NCI-H526 treated with DMSO at 0.1 percent for 48 hours (cell line): ENCODE measurements at places on chromosomes 1 and 21.
A peak's percentile ranks its signal among the peaks of the same experiment; 100 is the strongest.

- no peak for DNase-seq
Observed at GRCh38 chr1:201356236-201356635, 21.2 kb downstream of the TNNT2 start.

- DNase-seq, result no peak
Observed at GRCh38 chr1:35894183-35894582, 11.2 kb downstream of the AGO1 start.

DNA sequence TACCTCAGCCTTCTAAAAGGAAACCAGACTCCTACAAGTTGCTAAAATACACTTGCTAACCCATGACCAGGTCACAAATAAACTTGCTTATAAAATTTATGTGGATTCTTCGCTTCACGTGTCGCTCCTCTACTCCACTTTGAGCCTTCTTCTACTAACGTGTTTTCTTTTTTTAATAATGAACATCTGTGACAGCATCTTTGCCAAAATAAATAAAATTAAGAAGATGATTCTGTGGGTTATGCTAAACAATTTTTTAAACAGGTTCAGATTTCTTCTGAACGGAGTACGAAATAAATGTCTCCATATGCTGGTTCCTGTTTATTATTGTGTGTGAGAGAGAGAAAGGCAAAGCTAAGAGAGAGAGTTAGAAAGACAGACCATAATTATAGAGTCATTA lies 735.8 kb downstream of the LTN1 start:
- no peak for DNase-seq

- DNase-seq, result no peak
Observed at GRCh38 chr1:161503394-161503748, 1.9 kb upstream of the FCGR2A start.

DNA sequence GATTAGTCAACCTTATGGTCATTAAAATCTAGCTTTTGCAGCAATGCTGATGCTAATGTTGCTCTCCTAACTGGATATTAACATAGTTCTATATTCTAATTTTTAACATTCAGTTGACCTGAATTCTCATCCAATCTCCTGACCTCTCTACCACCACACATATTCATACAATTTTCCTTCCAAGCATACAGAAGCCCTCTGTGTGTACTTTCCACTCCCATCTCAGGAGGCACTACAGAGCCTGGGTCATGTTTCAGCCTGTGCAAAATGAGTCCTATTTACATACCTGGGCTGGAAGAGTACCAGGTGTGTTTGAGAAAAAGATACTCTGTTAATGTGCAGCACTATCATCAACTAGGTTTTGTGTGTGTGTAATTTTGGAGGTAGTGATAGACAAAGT lies 486.3 kb downstream of the NEGR1 start:
- peak; percentile 85 for DNase-seq

DNA sequence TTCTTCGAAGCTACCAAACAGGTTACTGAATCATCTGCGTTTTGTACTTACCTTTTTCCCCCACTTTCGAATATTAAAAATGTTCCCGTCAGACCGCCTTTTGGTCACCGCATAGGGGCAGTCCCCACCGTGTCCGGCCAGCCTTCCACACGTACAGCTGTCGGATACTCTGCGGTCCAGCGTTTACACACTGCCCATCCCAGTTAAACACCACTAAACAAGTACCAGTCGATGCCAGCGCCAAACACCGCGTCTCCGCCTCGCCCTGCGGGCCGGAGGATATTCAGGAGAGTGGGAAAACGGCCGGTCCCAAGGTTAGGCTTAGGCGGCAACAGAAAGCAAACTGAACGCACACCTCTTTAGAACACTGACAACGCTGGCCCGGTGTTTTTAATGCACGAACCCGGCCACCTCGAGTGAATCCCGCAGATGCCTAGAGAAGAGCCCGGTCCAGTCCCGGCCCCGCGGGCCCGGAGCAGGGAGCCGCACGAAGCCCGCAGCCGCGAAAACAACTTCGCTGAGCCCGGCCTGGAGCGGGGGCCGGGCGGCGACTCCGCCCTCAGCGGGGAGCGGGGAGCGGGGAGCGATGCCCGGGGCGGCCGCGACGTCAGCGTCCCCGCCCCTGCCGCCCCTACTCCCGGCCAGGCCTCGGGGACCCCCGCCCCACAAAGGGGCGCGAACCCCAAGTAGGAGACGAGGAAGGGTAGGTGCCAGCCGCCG lies 730 bp upstream of the PHF13 start:
- peak; percentile 66 for DNase-seq

- no peak for DNase-seq
Observed at GRCh38 chr1:109927356-109927755, 16.7 kb downstream of the CSF1 start.

- no peak for DNase-seq
Observed at GRCh38 chr1:231396643-231397042, 25.4 kb downstream of the EGLN1 start.

DNA sequence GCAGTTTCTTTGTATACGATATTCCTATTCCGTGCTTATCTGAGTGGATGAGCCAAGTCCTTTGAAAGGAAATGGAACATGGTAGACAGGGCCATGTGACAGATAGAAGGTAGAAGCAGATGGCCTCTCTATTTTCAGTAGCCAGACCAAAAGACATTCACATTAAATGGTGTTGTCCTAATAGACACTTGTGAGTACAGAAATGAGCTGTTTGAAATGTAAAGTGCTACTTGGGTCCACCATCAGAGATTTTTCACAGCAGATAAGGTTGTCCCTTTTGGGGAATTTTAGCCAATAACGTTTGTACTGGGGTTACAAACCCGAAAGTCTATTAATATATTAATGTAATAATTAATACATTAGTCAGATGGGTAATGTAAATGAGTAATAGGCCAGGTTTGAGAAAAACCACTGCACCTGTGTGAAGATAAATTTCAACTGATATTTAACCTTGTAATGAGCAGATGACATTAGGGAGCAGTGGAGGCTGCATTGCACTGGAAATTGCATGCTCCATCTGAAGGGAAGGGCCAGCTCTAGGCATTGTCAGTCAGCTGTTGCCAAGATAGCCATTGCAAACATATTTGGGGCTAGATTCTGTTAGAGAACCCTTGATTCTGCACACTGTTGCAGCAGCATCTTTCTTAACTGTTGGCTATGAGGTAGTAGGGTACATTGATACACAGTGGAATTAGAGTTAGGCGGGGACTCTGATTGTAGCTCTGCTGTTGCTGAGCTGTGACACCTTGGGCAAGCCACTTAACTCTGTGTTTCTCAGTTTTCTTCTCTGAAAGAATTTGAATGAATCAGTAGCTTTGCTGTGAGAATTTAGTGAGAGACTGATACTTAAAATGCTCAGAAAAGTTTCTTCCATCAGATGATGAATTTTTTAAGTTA lies 43.8 kb downstream of the FGGY start:
- DNase-seq, result no peak

GRCh38 chr1:85240174-85240601 lies 19.3 kb downstream of the C1orf52 start:
- no peak for DNase-seq

GRCh38 chr1:209517681-209518050 lies 65.8 kb upstream of the CAMK1G start:
- no peak for DNase-seq

- DNase-seq, result no peak
Observed at GRCh38 chr1:186330758-186331157, 44.3 kb downstream of the TPR start.

DNA sequence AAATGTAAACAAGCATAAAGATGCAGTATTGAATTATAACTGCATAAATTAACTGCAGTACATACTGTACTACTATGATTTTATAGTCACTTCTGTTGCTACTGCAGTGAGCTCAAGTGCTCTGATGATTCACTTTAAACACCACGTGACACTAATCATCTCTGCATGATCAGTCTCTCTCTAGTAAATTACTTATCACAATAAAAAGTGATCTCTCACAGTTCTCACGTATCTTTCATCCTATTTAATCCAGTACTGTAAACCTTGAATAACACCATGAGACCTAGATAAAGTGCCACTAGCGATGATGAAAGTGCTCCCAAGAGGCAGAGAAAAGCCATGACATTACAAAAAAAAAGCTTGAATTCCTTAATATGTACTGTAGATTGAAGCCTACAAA lies 1242.0 kb downstream of the AMY1C start:
- no peak for DNase-seq

DNA sequence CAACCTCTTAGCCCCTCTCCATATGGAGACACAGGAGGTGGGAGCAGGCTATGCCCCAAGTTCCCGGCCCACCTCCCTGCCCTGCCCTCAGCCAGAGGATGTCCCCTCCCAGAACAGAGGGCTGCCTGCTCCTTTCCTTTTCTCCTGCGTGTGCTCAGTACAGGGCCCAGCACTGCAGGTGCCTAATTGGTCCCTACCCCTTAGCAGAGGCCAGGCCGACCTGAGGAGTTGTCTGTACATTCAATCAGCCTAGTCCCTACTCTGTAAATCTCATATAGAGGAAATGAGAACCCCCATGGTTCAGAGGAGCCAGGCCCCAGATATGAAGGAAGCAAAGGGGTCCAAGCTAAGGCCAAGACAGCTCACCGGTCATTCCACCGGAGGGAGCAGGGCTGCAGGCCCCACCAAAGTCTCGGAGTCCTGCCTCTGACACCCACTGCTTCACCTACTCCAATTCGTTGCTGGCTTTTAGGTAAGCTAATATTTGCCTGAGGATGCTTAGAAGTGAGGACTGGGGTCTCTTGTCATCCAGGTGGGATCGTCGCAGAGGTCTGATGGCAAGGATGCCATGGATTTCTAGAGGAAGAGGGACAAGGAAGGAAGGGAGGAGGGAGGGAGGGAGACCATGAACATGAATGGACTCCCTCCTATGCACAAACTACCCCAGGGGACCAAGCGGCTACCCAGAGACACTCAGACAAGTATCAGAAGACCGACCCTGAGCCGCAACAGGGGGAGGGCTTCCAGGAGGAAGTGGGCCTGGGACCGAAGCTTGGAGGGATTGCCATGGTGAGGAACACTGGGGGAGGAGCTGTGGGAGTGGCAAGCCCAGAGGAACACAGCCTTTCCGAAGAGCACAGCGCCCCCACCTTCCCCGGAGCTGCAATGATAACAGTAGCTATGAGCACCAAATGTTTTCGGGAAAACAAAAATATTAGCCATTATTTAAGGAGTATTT lies 30.4 kb upstream of the FOXO6 start:
- DNase-seq, result peak; percentile 28

GRCh38 chr1:31753707-31754349 lies 10.3 kb downstream of the ADGRB2 start:
- no peak for DNase-seq

DNA sequence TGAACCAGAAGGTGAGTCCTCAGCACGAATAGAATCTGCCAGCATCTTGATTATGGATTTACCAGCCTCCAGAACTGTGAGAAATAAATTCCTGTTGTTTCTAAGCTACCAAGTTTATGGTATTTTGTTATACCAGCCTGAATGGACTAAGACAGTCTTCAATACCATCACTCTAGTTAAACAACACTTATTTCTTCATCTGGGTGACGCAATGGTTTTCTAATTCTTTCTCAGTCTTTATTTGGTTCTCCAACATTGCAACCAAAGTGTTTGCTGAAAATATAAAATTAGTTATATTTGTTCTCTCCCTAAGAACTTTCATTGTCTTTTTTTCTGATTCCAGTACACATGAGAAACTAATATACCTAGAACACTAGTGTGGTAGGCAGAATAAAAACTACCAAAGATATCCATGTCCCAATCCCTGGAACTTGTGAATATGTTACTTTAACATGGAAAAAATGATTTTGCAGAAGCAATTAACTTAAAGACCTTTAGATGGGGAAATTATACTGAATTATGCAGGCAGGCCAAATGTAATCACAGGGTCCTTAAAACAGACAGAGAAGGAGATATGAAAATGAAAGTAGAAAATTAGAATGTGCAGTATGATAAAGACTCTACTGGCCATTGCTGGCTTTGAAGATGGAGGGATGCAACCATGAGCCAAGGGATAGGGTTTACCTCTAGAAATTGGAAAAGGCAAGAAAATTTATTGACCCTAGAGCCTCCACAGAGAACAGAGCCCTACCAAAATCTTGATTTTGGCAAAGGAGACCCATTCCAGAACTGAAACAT lies 1115.1 kb downstream of the PLA2G4A start:
- no peak for DNase-seq

- DNase-seq, result no peak
Observed at GRCh38 chr1:208606959-208607358, 362.8 kb upstream of the PLXNA2 start.

DNA sequence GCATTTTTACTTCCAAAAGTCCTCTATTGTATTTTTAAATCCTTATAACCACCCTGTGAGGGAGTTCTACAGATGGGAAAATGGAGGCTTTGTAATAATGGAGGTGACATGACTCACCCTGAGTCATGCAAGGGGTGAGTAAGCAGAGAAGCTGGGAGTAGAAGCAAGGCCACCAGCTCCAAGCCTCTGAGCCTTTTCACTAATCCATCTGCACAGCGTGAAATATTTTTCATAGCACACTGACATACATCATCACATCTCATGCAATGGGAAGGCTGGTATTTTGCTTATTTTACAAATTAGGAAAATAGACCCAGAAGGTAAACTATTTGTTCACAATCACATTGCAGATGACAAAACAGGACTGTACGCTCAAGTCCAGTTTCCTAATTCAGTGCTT lies 96.9 kb downstream of the KCNH1 start:
- DNase-seq, result no peak

GRCh38 chr1:100239961-100240360 lies 9.7 kb downstream of the DBT start:
- no peak for DNase-seq

- DNase-seq, result peak; percentile 90
Observed at GRCh38 chr1:150281221-150281757, 1.1 kb upstream of the CIART start.
